ENCODE measurements at places on chromosomes 2 and 18.

- DNase-seq: no peak
These were observed 8.6 kb downstream of the ERFE start for GRCh38 chr2:238167344-238167715.

DNA sequence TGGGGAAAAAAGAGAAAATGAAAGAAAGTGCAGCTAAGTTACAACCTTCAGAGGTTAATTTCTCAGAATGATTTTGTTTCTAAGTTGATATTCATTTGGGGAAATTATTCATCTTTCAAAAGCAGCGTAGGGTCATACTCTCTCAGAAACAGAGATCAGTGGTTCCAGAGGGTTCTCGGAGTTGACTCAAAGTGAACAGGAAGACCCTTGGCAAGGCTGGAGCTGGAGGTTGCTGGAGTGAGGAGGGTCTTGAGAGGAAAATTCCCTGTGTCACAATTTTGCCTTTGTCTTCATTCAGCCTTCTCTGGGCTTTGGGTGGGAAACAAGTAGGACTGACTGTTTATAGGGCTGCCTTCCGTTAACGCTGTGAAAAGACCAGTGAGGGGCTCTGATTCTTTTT is 168.2 kb downstream of the ICOS start:
- DNase-seq: no peak

DNA sequence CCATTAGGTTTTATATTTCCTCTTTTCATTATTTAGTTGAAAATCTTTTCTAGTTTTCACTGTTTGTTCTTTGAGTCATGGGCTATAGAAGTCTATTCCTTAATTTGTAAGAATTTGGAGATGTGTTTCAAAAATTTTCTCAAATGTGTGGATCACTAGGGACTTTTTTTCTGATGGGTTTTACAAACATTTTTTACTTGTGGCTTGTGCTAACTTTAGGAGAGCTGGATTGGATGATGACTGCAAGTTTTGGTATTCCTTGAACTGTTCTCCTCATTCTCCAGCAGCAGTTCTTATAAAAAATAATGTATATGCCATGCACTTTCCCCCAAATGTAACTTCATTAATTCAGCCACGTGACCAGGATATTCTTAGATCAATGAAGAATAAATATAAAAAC is 94.7 kb upstream of the CWC22 start:
- DNase-seq: no peak

- no peak for DNase-seq
These were observed 67.3 kb upstream of the TNP1 start for GRCh38 chr2:216927163-216927562.

GRCh38 chr2:120625865-120626560 is 109.7 kb upstream of the GLI2 start:
- peak; percentile 9 for DNase-seq

DNA sequence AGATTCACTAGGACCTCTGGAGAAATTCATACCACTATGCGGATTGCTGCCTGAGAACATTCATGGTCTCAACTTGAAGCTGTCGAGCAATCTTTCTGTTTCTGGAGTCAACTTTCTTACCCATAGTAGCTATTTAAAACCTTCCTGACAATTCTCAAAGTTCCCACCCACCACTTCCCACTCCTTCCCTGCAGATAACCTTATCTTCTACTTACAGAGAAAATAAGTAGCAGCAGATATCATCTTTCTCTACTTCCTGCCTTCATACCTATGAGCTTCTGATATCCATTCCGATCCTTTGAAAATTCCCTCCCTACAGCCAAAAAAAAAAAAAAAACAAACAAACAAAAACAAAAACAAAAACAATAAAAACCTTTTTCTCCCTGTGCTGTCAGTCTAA is 81.2 kb upstream of the CYRIA start:
- DNase-seq: no peak

- no peak for DNase-seq
These were observed 98.4 kb upstream of the SP3 start for GRCh38 chr2:174063492-174064092.

GRCh38 chr2:234949762-234950434 is 1.9 kb upstream of the SH3BP4 start:
- DNase-seq: peak; percentile 55

- DNase-seq: no peak
These were observed 93.2 kb upstream of the GRB14 start for GRCh38 chr2:164714471-164714870.

- DNase-seq: no peak
These were observed 171.2 kb downstream of the ACOXL start for GRCh38 chr2:110903548-110903947.

- no peak for DNase-seq
These were observed 3.7 kb upstream of the GKN1 start for GRCh38 chr2:68970566-68971265.

GRCh38 chr2:125857971-125858794 is 797.8 kb upstream of the GYPC start:
- peak; percentile 2 for DNase-seq

DNA sequence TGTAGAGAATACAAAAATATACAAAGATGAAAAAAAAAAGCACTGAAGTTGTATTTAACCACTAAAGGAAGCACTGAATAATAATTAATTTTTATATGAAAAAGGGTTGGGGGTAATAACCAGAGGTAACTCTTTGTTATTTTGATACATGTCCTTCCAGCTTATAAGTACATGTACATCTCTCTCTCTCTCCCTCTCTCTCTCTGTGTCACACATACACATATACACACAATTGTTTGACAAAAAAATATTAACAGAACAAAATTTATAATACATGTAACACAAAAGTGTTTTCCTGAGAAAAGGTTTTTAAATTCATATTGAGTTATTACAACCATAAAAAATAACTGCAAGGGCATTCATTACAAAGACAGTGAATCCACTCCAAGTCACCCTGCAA is 4.6 kb downstream of the WIPF1 start:
- no peak for DNase-seq

GRCh38 chr2:12717191-12718014 is 667 bp downstream of the TRIB2 start:
- DNase-seq: no peak

DNA sequence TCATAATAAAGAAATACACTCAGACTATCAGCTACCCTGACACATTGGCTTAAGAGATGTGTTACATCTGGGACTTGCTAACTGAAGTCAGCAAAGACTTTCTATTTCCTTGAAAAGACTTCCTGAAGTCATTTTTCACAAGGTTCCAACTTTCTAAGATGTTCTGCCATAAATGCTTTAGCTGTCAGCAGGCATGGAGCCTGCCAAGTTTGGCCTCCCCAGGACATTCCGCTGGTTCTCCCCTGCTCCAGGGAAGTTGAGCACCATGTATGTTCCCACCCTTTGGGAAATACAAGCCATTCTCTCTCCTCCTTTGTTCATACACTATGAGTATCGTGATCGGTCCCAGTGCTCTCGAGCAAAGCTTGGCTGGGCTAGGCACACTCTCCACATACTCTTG is 202.7 kb upstream of the CCDC68 start:
- DNase-seq: no peak

Measured in epithelial cell of proximal tubule (primary cell).